Fibroblast of pulmonary artery (primary cell): ENCODE measurements at places on chromosomes 11 and 22.
A peak's percentile ranks its signal among the peaks of the same experiment; 100 is the strongest.

- no peak for DNase-seq
Observed at GRCh38 chr22:38413085-38414008, 41.7 kb downstream of the KCNJ4 start.

DNA sequence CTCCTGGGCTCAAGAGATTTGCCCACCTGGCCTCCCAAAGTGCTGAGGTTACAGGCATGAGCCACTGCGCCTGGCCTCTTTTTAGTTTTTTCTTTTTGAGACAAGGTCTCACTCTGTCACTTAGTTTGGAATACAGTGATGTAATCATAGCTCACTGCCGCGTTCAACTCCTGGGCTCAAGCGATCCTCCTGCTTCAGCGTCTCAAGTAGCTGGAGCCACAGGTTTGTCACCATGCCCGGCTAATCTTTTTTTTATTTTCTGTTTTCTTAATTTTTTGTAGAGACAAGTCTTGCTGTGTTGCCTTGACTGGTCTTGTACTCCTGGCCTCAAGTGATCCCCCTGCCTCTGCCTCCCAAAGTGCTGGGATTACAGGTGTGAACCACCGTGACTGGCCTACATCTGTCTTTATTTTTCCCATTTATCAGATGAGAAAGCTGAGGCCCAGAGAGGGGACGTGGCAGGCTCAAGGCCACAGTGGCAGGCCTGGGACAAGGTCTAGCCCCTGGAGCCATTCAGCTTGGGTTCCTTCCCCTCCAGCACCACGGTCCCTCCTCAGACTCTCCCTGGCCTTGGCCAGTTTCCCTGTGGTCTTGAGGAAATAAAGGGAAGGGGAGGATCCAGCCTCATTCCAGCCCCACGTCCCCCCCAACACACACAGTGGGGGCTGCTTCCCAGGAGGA, 2.8 kb upstream of the KDELR3 start:
- no peak for DNase-seq

- DNase-seq, result no peak
Observed at GRCh38 chr11:116169776-116170175, 603.0 kb downstream of the BUD13 start.

DNA sequence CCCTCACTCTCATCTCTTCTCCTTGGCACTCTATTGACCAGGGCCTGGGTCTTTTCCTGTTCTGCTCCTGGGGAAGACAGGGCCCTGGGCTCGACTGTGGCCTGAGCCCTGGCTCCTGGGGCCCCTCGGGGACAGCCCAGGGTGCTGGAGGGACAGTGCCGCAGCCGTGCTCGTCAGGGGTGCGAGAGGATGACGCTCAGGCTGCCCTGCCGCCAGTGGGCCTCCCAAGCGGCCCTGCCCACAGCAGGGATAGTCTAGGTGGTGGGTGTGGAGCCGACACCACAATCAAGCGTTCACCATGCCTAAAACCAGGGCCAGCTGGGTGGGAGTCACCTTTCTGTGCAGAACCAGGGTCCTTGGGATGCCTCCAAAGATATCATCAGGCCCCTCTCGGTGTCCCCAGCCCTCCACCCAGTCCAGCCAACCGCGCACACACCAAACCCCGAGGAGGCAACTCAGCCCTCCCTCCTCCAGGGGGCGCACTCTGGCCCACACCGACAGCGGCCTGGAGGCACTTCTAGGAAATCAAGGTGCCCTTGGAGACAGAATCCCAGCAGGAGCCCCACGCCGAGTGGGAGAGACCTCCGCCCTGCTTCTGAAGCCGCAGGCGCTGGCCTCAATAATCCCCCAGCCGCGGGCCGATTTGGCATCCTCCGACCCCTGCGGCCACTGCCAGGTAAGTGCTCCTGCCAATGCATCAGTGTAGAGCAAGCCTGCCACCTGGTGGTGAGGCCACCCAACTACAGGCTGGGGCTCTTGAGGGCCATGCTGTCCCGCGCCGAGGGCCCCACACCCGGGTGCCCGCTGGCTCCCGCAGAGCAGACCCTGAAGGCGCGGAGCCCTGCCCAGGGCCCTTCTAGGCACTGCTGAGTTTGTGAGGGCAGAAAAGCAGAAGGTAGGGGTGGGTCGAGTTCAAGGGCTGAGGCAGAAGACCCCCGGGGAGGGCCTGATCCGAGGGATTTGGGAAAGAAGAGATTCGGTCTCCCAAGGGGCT, 496.4 kb downstream of the BUD13 start:
- DNase-seq, result peak; percentile 37

GRCh38 chr22:31538815-31539214, 42.5 kb downstream of the SFI1 start:
- DNase-seq, result no peak

DNA sequence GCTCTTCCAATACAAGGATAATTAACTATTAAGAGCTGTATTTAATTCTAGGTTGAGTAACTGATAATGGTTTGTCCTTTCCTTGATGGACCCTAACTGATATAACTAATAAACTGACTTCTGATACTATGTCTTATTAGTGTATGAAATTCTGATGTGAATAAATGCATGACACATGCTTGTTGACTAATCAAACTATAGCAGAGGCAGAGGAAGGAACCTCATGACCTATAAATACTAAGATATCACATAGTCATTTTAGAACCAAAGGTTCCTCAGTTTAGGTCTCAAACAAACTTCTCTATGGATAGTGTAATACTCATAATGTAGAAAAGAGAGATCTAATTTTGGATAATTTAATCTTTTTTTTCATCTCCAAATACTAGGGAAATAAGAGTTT, 4.8 kb upstream of the HBD start:
- DNase-seq, result no peak

DNA sequence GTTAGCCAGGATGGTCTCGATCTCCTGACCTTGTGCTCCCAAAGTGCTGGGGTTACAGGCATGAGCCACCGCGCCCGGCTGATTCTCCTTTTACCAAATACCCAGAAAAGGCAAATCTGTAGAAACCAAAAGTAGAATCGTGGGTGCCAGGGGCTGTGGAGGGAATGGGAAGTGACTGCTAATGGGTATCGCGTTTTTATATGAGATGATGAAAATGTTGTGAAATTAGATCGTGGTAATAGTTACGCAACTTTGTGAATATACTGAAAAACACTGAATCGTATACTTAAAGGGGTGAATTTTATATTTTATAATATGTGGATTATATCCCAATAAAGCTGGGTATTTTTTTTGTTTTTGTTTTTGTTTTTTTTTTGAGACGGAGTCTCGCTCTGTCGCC, 48.2 kb upstream of the CREB3L1 start:
- no peak for DNase-seq

GRCh38 chr11:95498722-95499425, 267.9 kb upstream of the SESN3 start:
- DNase-seq, result no peak

DNA sequence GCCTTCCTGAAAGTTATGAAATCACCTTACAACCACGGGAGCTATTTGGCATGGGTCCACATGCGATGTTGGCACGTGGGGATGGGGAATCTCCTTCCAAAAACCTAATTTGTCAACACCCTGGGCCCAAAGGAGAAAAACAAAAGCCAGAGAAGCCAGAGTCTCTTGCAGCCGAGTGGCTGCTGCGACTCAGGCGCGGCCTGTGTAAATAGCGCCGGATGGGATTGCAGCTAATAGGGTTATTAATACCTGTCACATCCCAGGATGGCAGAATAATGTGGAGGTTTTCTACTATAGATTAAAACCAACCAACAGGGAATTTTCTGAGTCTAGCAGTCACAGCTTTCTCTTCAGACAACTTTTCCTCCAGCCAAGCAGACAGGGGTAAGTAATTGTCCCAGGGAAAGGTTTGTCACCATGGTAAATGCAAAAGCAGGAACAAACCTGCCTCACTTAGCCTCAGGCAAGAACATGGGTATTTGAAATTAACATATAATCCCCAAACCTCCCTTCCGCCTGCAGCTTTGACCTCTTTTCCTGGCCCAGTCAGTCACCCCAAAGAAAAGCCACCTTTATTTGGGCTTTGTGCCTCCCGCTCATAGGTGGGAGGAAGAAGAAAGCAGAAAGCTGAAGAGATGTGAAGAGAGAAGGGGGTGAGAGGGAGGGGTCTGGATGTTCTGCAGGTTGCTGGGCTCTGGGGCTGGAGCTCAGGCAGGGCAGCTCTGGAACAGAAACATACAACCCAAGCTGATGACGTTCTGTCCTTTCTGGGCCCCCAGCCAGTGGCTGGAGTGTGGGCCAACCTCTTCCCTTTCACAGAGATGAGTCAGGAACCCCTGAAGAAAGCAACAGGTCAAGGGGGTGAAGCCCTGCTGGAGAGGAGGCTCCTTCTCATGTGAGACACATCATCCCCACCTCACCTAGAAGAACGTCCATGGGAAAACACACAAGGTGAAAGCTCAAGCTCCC, 376.5 kb downstream of the NXPE2 start:
- no peak for DNase-seq

DNA sequence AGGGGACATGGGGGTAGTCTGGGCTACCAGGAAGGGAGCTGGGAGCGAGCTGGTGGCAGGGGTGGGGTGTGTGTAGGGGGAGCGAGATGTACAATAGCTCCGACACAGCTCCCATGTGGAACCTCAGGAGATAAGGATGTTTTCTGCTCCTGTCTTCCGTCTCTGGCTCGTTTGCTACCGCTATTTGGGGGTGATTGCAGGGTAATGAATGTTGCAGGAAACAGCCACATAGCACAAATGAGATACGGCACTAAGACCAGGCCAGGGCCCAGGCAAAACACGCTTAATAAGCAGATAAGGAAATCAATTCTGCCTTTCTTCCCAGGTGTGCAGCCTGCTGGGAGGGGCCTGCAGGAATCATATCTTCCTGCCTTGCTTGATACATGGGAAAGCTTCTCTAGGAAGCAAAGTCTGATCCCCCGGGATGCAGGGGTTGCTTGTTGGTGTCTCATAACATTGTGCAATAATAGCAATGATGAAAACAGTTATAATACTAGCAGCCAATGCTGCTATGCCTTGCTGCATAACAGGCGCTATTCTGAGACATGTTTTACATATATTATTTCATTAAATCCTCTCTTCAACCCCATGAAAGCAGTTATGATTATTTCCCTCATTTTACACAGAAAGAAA, 158.7 kb downstream of the ST3GAL4 start:
- no peak for DNase-seq

DNA sequence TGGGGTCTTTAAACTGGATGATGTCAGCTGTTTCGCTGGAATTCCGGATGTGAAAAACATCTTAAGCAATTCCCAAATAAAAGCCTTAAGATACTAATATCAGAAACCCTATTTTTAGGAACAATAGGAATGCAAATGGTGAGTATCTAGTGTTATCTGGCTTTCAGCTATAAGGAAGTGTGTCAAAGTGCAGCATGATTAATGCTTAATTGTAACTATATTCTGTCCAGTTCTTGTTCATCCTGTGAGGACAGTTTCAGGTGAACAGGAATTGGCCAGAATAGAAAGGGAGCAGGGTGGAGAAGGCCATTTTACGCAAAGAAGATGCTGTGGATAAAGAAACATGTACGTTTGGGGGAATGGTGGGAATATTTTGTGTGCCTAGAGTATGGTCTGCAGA, 108.2 kb downstream of the RASSF10 start:
- DNase-seq, result no peak

DNA sequence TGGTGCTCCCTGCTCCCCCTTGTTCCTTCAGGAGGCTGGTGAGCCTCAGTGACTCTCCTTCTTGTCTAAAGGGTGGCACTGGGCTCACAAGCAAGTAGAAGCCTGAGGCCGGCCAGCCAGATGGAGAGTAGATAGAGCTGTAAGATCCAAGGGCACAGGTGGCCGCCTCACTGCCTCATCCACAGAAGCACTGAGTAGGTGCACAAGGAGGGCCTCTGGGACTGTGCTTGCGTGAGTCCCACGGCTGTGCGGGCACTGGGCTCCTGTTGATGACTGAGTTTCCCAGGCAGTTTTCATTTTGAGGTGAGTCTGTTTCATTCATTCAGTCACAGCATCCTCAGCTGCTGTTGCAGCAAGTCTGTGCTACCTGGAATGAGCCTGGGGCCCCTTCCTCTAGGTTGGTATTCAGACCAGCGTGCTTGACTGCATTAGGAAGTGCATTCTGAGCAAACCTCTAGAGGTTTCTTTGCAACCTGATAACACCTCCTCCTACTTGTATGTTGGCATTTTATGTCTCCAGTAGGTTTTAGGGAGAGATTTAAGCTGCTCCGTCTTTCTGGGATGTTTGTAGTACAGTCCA, 184.0 kb downstream of the TBC1D22A start:
- no peak for DNase-seq

DNA sequence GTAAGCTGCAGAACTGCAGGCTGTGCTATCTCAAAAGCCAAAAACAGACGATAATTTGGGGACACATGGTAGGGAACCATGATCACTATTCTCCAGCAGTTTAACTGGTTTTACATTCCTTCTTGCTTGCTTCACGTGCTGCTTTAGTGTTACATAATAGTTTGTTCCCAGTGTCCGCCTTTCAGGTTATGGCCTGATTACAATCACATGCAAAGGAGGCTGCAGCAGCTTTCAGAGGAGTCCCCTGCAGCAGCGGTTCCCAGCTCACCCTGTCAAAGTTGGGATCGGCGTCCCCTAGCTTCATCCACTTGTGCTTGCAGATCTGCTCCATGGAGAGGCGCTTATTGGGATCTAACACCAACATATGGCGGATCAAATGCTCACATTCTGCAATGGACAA, 39.2 kb upstream of the APOA1 start:
- DNase-seq, result no peak

GRCh38 chr11:47912843-47913437, 64.8 kb upstream of the NUP160 start:
- peak; percentile 77 for DNase-seq

- peak; percentile 88 for DNase-seq
Observed at GRCh38 chr11:124278261-124278660, 22.1 kb downstream of the OR8G5 start.

GRCh38 chr11:130388607-130389205, 39.7 kb downstream of the ADAMTS8 start:
- DNase-seq, result no peak

DNA sequence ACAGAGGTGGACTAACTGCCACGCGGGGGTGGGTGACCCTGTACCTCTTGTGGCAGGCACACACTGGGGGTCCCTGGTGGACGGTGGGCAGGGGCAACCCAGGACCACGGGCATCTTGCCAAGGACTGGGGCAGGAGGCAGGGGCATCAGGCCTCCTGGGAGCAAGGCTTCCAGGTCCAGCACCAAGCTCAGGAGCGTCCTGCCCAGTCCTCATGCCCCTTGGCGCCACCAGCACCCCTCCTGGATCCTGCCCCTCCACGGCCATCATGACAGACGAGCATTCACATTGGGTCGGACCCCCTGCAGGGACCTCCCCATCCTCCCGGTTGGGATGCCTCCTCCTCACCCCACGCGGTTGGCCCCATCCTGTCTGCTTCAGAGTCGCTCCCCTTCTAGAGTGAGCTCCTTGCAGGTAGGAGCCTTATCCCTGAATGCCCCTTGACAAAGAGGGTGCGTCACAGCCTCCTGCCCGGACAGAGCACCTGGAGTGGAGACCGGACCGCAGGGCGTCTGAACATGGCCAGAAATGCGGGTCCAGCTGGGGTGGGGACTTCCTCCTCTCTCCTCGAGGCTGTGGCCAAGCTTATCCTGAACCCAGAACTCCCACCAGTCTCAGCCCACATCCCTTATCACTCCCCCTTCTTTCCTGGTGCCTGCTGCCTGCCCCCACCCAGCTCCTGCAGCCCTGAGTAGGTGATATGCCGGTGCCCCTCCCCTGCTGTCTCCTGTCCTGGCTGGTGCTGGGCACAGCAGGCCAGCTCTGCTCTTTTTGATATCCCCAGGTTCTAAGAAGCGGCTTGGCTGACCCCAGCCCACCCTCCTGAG, 40.3 kb downstream of the IGF2 start:
- DNase-seq, result no peak
